ENCODE measurements at places on chromosomes 12 and 14.

- no peak for DNase-seq
Observed at GRCh38 chr14:40682131-40682913, 924.4 kb upstream of the LRFN5 start.

- DNase-seq: no peak
Observed at GRCh38 chr14:101225157-101226152, 321.9 kb upstream of the RTL1 start.

DNA sequence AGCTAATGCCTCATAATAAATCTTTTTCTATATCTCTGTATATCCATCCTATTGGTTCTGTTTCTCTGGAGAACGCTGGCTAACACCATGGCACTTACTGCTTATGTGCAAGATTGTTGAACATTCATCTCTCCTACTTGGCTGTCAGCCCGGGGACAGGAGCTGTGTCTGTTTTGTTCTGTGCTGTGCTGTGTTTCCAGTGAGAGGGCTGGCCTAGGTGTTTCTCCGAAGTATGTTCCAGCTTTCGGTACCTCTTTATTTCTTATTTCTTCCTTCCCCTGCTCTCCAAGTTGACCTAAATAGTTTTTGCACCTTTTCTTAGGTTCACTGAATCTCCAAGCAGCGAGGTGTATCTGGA lies 18.8 kb upstream of the NR4A1 start:
- no peak for DNase-seq

- DNase-seq: no peak
Observed at GRCh38 chr12:67515679-67516340, 132.7 kb upstream of the DYRK2 start.

- no peak for DNase-seq
Observed at GRCh38 chr14:84856751-84857534, 673.0 kb upstream of the FLRT2 start.

GRCh38 chr12:109814600-109815150 lies 18.5 kb downstream of the TRPV4 start:
- no peak for DNase-seq

- no peak for DNase-seq
Observed at GRCh38 chr12:51323966-51324895, at the start of gene BIN2. Gene BIN2 (minus strand): TSS chr12:51324174. CDS start chr12:51324102, 72 bp downstream.

DNA sequence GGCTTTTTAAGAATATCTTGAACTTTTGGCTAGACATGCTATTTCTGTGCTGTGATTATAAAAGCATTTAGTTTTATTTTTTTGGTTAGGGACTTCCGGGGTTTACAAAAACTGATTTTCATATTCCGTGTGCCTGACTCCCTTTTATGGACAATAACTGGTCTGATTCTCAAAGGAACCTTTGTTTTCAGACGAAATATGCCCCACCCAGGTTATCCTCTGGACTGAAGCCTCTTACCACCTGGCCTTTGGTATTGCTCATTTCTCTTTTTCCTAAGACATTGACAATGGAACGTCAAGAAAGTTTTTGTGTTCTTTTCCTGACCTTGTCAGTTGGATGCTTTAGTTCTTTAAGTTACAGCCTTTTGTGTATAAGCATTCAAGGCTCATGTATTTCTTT lies 10.8 kb downstream of the TIGAR start:
- DNase-seq: no peak

DNA sequence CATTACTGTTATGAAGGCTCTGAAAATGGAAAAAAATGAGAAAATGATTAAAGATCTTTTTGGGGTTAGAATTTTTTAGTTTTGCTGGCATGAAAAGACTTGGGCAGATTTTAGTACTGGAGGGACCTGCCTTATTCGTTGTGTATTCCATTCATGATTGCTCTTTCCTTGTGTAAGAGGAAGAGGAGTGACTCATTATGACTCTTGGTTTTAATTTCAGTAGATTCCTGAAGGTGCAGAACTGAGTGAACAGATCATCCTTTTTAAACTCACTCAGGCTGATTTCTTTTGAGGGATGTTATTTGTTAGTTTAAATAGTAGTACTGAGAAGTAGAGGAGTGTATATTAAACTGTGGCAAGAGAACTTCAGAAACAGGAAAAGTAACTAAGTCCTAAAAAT lies 41.6 kb downstream of the AKAP6 start:
- DNase-seq: no peak

DNA sequence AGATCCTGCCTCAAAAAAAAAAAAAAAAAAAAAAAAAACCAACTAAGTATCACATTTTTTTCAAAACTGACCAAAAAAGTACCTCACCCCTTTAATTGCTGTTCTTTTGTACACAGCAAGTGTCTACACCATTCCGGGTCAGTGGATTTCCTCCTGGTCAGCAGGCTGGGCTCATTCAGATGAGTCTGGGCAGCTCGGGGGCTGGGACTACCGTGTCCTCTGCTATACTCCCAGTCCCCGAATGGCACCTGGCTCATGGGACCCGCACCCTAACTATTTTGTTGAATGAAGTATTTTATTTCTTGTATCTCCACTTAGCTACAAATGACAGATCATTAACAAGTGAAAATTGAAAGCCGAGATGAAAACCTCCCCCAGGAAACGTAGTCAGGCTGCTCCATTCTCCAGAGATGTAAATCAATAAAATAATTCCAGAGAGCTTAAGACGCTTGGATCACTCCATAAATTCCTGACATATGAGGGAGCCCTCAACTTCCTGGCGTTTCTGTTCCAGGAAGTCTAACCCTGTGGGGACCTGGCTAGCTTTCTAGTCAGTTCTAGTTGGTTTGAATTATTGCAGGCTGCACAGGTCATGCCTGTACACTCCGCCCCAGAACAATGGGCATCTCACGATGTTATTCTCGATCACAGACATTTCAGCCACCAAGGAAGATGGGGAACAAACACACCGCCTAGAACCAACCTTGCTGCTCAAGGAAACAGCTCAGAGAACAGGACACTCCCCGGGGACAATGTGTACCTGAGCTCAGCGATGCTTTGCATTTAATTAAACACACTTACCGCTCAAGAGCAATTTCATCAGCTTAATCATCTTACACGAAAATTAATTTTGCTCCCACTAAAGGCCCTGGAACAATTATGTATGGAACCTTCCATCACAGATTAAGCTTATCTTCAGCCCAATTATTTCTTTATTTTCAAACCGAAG lies 76.3 kb downstream of the RIMBP2 start:
- DNase-seq: no peak

DNA sequence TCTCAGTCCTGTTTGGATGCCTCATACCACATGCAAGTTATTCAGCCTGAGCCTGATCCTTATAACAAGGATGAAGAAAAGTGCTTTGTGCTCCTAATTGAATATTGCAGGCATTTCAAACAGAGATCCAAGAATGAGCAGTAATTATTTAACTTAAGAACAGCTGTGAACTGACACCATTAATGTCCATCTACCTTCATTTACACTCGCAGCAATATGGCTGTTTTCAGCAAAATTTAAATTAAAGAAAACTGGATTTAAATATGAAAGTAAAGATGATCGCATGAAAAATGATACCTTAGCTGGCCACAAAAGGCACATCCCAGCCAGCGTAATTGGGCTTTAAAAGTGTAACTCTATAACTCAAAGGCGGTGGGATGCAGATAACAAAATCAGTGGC lies 466.3 kb downstream of the GALC start:
- no peak for DNase-seq

DNA sequence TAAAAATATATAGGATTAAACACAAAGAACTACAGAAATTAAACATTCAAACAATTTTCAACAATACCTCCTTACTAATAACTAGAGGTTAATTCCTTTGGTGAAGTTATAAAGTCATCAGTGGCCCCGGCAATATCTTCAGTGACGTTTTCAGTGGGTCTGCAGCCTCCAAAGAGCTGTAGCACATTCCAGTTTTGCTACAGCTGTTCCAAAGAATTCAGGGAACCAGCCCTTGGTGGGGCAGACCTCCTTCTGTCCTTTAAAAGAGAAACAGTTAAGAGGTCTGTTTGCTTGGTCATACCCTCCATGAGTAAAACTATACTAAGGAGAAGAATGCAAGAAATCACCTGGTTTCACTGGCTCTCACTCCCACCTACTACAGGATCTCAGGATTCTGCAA lies 99.2 kb upstream of the ZDHHC17 start:
- no peak for DNase-seq

GRCh38 chr12:74490390-74491064 lies 47.1 kb upstream of the ATXN7L3B start:
- no peak for DNase-seq

DNA sequence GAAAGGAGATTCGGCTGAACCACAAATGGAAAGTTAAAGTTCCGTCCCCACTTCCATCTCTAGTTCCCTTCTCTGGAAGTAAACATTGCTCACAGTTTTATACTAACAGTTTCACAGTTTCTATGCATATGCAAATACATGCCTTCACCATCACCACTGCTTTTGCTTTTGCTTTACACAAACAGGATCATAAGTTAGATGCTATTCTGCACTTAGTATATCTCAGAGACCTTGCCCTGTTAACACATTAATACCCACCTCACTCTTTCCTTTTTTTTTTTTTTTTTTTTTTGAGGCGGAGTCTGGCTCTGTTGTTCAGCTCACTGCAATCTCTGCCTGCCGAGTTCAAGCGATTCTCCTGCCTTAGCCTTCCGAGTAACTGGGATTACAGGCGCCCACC lies 890 bp downstream of the TEP1 start:
- no peak for DNase-seq

DNA sequence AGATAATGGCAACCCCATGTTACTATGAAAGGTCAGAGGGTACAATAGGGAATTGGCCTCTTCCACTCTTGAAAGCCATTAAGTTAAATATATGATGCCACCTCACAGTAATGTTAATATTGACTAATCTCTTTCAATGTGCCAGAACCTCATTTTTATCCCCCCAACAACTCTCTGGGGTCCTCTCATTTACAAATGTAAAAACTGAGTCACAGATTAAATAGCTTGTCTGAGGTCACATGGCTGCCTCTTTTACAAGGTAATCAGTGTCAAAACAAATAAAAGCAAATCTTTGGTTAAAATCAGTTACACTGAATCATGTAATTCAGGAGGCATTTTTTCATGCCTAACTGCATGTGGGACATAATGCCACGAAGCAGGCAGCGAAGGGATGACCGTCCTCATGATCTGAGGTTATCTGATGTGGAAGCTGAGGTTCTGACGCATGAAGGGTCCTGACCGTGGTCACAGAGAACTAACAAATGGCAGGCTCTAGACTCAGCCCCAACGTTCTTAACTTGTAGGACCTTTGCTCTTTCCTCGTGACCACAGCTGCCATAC lies 78.5 kb downstream of the PTPN21 start:
- no peak for DNase-seq

GRCh38 chr14:68669111-68669511 lies 123.8 kb downstream of the ZFP36L1 start:
- DNase-seq: no peak

DNA sequence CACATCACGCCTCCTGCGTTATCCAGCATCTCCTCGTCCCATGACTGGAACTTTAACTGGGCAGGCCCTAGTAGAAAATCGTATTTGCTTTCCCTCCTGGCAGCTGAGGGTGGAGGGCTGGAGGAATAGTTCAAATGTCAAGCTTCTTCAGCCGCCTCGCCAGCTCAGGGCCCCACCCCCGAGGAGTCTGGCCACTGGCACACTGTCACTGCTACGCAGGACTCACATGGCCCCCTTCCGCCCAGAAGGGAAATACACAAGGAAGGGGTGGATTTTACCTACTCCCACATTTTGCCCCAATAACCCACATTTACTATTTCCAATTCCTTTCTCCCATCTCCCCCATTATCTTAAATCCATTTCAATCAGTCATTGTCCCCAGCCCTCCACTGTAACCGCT lies 8.6 kb downstream of the SLC6A13 start:
- no peak for DNase-seq

DNA sequence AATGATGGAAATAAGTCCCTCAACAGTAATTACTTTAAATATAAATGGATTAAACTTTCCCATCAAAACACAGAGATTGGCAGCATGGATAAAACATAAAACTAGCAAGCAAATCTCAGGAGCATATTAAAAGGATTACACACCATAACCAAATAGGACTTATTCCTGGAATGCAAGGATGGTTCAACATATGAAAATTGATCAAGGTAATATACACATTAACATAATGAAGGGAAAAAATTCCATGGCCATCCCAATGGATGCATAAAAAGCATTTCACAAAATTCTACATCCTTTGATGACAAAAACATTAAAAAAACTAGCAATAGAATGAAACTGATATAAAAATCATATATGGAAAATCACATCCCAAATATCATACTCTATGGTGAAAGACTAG lies 13.6 kb downstream of the CACNA2D4 start:
- DNase-seq: no peak

DNA sequence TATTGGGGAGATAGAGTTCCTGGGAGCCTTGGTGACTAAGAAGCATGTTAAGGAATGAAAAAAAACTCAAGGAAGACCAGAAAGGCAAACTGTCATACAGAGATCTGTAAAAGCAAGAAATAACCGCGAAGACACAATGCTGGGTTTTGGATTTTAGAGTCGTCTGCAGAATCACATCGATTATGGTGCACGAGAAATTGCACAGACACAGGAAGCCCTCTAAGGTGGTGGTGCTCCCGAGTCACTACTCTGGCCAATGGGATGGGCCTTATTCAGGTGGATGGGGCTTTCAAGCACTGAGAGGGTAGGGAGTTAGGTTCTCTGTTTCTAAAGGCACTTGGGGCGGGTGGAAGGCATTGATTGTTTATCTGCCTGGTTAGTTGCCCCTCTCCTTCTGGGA lies 10.3 kb upstream of the FLVCR2 start:
- DNase-seq: no peak

DNA sequence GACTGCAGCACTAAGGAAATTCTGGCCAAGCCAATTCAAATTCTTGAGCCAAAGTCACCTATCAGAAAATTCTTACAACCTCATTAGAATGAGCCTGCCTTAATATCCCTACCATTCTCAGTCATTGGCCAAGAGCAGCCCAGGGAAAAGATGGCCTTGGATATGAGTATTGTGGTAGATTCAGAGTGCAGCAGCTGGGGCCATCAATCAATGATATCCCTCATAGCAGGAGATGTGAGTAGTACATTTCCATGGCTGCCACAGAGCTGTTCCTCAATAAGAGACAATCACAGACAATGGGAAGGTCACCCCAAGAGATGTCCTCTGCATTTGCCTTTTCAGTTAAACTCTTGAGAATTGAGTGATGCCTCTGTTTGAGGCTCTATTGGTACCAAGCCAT lies 161.6 kb downstream of the DYRK2 start:
- no peak for DNase-seq

DNA sequence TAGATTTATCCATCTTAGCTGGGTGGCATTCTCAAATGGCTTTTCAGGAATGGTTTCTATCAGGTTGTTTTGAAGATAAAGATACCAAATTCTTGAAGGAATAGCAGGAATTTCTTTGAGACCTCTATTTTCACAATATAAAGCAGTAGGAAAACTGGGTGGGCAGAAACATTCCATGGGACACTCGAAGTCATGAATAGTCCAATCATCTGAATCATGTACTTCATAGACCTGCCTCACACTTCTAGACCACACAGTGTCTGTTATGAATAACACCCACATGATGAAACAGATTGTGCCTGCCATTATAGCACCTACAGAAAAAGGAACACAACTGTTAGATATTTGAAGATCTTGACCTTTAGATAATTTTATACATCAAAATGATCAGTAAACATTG lies 1.8 kb downstream of the KERA start:
- DNase-seq: no peak

Data from H1 (cell line).